ENCODE measurements at places on chromosomes 7 and 10.

GRCh38 chr10:99535764-99536337, 3.1 kb downstream of the NKX2-3 start:
- no peak for DNase-seq

DNA sequence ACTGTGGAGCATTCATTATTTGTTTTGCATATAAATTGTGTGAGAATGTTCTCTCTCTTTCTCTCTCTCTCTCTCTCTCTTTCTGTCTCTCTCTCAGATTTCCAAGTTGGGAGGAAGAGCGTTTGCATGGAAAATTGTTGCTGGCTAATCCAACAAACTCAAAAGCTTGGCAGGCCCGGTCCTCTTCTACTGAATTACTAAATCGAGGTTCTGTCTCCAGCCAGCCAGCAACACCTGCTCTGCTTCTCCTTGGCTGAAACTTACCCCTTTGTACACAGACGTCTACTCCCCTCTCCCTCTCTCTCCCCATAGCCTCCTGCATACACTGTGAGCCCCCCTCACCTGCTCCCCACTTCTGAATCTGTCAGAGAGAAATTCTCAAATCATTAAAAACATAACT, 996.4 kb upstream of the AUTS2 start:
- DNase-seq, result no peak

DNA sequence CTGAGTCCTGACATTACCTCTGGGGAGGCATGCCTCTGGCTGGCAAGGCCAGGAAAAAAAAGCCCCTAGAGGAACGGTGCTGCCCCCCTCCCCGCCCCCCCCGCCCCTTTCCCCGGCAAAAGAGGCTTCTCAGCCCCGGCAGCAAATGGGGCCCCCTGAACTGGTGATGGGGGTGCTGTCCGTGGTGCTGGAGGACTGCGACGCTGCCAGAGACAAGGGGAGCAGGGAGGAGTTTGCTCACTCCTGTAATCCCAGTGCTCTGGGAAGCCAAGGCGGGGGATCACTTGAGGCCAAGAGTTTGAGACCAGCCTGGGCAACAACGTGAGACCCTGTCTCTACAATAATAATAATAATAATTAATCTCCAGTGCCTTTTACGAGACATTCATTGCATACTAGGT, 23.7 kb downstream of the SRRM3 start:
- no peak for DNase-seq

DNA sequence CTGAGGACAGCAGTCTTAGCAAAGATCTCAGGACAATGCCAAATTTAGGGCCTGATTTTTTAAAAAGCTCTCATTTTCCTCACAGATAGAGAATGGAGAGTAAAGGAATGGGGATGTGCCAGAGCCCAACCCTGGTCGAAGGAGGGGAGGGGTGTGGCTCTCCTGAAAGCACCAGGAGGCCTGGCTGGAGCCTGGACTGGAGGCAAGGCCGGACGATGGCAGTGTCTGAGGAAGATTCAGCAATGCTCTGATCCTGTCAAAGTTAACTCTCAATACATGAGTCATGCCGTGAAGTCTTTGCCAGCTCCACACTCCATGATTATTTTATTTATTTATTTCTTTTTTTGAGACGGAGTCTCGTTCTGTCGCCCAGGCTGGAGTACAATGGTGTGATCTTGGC, 108.3 kb downstream of the UPF2 start:
- no peak for DNase-seq

- DNase-seq, result peak; percentile 33
Observed at GRCh38 chr10:6924166-6924565, 344.1 kb upstream of the PRKCQ start.

DNA sequence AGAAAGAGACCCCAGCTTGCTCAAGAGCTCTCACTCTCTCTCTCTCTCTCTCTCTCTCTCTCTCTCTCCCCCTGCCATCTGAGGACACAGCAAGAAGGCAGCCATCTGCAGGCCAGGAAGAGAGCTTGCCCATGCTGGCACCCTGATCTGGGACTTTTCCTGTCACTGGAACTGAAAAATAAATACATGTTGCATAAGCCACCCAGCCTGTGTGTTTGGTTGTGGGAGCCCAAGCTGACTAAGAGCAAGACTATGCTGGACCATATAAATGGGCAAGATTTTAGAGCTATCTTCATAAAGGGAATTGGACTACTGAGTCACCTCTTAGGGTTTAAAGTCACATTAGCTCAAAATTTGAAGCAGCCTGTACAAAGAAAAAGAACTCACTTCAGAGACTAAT, 98.6 kb downstream of the SLC16A9 start:
- no peak for DNase-seq

- DNase-seq, result no peak
Observed at GRCh38 chr10:113019096-113019495, 69.0 kb downstream of the TCF7L2 start.

DNA sequence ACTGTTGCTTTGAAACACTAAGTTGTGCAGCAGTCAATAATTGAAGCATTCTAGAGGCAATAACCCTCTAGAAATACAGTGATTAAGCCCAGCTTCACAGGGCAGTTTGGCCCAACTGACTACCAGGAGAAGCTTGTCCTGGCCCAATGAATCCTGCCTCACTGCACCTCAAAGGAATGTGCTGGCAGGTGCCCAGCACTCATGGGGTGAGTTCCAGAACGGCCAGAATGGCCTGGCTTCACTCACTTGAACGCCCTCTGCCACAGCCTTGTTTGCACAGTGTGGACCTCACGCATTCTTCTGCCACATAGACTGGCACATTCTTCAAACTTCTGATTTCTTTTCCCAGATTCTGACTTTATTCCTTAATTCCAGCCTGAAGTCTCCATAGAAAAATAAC, 6.6 kb upstream of the ITIH2 start:
- no peak for DNase-seq

GRCh38 chr7:159036916-159037605, 107.6 kb downstream of the VIPR2 start:
- no peak for DNase-seq

DNA sequence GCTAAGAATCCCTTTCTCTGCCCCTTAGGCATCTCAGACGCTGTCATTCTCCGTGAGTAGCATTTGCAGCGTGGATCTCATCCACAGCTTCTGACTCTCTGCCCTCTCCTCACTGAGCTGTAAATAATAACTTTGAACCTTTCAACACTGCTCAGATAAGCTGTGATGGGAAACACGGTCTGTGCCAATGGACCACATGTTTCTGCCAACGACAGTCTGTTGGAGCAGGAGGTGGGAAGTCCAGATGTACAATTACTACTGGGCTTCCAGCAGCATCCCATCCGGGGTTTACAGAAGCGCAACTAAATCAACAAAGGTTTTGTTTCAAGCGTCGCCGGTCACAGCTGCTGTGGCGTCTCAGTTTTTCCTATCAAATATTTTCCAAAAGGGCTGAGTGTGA, 1110.6 kb downstream of the TYW1 start:
- no peak for DNase-seq

DNA sequence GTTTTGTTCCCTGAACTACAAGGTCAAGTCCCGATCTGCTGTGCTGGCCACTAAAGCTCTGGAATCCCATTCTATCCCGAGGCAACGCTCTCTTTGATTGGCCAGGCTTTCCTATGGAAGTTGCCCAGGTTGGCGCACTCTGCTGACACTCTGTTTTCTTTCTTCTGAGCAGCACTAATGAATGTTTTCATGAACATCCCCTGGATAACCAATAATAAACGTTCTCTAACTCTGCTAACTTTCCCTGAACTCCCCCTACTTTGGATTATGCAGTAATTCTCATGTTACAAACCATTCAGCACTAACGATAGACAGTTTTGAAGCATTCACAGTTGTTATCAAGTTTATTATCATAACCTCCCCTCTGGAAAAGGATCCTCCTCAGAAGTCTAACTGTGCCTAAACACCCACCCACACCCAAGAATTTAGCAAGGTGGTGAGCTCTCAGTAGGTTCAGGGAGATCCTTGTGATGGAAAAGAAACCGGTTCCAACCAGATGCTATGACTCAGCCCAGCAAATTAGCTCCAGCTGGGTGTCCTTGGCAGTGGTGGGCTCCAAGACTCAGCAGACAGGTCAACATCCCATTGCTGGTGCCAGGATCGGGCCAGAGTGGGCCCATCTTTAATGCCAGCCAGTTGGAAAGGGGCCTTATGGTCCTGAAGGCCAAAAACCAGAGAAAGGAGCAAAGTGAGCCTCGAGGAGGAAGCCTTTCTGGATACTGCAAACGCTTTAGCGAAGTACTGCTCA, 68.4 kb downstream of the CREB3L2 start:
- DNase-seq, result peak; percentile 68

DNA sequence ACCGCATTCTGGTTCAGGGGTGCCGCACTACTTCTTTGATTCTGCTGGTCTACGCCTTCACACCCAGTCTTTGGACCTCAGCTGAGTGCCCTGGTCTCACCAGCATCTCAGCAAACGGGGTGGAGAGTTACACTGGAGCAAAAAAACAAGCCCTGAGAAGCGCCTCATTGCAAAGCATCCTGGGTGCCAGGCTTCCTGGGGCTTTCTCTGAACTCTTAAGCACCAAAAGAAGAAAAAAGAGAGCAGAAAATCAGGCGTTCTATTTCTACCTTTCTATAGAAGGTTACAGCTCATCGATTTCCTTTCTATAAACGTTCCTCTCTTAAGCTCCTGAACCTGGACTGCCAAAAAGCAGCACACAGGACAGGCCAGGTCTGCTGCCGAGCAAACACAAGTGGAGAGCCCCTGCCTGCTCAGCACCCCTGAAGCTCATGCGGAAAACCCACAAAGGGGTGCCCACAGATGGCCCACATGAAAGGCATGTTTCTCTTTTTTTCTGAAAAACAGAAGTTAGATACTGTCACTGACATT, 217.9 kb downstream of the SFMBT2 start:
- no peak for DNase-seq

GRCh38 chr10:59362144-59362958, at the start of gene FAM13C:
Gene FAM13C (minus strand): TSS chr10:59362549. CDS start chr10:59362460, 89 bp downstream.
- DNase-seq, result no peak

GRCh38 chr10:100327007-100327717, 2.9 kb downstream of the PKD2L1 start:
- DNase-seq, result no peak

DNA sequence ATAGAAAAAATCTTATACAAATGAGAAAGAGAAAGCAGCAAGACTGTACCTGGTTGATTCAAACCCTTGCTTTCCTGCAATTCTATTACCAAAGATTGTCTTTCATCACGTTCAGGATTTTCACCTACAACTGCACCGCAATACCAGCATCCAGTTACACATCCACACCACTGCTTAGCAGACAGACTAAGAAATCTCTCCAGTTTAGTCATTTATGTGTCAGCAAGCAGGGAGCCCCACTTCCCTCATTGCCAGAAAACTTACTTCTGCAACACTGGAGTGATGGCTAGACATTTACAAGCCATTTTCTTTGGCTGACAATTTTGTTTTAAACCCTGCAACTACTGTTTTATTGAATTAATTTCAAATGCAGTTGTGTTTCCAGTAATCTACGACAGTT, 359.6 kb upstream of the MEOX2 start:
- no peak for DNase-seq

GRCh38 chr10:29658984-29659965, 24.5 kb upstream of the SVIL start:
- peak; percentile 96 for DNase-seq

DNA sequence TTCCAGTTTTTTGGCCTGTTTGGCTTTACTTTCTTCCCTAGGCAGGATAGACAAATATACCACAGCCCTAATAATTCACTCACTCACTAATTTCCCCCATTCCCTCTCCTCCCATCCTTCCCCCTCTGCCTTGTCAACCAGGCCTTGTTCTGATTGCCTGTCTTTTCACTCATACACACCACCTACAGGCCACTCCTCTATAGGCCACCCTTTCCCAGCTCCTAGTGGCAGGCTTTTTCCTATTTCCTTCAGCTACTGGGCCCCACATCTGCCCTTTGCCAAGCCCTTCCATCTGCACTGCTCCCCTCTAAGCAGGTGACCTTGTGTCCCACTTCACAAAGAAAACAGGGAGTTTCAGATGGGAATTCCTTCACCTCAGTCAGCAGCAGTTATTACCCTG, 59.8 kb upstream of the MSRB2 start:
- no peak for DNase-seq

DNA sequence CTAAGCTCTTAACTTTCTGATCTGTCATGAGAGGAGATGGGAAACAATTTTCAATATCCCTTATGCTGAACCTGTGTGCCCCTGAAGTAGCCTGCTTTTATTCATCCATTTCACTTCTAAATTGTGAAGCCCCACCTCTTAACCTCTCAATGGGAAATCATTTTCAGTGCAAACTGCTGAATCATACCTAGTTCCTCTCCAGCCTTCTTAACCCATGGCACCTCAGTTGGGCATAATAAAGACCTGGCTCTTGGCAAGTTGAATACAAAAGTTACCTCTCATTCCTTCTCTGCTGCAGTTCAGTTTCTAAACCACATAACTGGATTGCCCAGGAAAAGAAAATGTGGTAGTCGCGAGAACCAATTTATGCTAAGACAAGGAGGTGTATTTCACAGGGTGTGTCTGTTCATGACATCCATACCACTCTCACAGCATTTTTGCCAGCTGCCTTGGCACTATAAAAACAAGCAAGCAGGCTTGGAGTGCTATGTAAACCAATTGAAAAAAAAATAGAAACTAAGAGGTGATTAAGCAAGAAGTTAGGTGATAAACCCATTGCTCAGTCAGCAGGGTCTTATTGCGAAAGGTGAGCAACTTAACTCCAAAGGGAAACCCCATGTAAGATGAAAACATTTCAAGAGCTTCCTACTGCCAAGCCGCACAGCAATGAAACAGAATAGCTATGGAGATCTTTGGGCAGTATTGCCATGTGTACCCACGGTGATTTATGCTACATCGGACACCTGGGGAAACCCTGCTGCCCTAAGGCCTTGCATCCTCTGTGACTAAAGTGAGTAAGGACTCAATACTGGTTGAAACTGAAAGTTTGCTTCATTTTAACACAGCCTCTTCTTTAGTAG, 57.0 kb upstream of the DKK1 start:
- no peak for DNase-seq

DNA sequence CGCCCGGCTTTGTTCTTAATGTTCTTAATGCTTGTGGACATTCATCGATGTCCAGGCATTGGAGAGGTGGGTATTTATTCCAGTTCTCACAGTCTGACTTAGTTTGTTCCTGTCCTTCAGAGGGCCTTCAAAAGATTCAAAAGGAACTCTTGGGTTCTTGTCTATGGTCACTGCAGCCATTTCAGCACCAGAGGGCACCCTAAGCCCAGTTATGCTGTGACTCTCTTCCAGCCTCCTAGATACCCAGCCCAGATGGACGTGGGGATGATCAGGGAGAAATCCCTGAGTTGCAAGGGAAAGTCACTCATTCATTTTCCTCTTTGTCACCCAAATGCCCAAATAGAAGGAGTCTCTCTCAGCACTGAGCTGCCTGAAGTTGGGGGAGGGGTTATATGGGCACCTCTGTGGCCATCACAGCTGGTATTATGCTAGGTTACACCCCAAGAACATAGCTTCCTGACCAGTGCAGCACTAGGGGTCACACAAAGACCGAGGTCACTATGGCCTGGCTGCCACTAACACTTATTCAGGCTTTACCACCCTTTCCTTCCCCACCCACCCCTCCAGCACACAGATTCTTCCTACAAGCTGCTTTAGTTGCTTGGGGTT, 26.5 kb upstream of the CCDC126 start:
- DNase-seq, result peak; percentile 60

DNA sequence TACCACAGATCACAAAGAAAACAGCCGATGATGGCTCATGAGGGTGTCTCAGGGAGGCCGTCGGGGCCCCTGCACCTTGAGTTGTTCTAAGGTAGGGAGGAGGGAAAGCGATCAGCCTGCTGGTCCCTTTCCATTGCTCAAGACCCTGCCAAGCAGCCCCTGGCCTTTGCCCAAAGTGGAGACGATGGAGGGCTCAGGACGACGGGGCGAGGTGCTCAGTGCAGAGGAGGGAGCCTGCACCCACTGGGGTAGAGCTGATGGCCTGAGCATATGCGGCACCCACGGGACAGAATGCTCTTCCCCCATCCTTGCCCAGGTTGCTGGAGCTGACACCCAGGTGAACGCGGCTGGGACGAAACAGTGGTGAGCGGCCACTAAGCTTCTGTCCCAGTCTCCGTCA, 58.3 kb upstream of the FAM20C start:
- DNase-seq, result no peak

Data from fibroblast of the conjunctiva (primary cell).